Progenitor cell of endocrine pancreas (in vitro differentiated cells): ENCODE measurements at places on chromosomes 1 and 21. TPM values are rescaled to one million over a fixed set of nuclear protein-coding genes. Genes with fewer than 3 reads are reported as not detected.

DNA sequence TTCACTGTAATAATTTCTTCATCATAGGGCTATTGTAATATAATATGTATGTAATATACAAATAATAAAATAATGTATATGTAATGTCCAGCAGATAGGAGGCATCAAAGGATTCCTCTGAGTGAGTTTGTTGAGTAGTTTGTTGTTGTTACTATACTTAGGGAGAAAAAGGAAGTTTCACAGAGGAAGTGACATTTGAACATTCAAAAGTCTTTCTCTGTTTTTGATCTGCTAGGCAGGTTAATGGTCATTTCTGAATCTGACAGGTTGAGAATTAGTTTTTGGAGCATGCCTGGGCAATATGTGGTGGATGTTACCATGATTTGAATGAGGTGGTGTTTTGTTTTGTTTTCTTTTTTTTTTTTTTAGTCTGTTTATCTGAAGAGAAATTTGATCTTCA lies 102.1 kb downstream of the NRDC start:
- no peak for DNase-seq

GRCh38 chr1:75203415-75204277 lies 69.5 kb downstream of the LHX8 start:
- DNase-seq: no peak

GRCh38 chr1:41361495-41362356 lies 492 bp downstream of the FOXO6 start:
- no peak for DNase-seq

DNA sequence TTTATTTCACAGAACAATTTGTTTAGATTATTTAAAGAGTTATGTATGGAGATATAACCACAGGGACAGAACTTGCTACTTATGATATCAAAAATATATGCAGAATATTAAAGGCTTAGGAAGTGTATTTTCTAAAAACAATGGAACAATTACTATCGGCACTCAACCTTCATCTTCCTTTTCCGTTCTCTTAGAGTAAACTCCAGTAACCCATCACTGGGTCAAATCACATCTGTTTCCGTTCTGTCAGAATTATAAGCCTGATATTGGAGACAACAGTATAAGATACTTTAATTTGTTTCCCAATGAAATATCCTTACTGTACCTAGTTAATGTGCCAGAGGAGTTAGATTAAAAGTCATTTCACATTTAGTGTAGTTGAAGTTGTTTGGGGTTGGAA lies 32.2 kb downstream of the DTL start:
- no peak for DNase-seq

DNA sequence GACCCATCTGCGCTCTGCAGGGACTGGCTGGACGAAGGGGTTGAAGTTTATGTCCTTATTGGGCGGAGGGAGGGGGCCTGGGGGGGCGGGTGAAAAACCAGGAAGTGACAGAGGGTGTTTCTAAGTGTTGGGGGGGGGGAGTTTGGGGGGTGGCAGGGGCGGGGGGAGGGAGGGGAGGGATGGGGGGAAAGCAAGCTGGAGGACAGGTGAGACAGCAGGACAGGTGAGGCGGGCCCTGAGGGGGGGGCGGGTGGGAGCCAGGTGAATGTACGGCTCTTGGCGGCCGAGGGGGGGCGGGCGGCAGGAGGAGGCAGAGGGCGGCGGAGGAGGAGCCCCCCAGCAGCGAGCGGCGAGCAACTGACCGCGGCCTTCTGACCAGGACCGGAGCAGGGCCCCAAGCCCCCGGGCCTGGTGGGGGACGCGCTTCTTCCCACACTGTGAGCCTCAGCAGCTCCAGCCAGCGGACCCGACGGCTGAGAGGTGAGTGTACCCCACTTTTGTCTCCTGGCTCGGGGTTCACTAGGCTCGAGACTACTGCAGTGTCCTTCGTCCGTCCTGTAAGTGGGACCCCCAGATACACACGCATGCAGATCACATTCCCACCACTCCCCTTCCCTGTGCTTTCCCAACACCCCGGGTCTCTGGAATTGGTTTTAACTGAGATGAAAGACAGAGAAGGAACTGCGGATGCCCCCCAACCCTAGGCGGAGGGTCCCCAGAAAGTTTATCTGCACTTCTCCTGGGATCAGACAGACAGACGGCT lies at the start of gene ZBTB7B:
Gene ZBTB7B (plus strand): TSS at position 339 of the 763 bp plus-strand sequence. CDS start 11,859 bp downstream, outside the sequence.
- no peak for DNase-seq

- no peak for DNase-seq
Measured at GRCh38 chr1:183200451-183200850, 14.4 kb downstream of the LAMC2 start.

DNA sequence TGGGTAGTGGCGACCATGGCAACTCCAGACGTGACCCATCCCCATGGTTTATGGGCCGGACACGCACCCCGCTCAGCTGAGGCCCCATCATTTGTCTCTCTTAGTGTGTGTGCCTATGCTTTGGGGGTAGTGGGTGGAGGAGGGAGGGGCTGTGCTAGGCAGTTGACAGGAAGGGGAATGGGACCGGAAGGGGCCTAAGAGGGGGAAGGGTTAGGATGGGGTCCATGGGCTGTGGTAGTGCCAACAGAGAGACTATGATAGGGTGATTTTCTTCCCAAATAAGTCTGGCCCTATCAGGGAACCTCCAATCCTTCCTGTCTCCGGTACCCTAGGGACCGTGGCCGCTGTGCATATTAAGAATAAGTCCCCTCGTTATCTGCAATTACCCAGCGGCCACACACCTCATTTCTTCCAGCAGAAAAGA lies 9.9 kb downstream of the DMAP1 start:
- DNase-seq: no peak

DNA sequence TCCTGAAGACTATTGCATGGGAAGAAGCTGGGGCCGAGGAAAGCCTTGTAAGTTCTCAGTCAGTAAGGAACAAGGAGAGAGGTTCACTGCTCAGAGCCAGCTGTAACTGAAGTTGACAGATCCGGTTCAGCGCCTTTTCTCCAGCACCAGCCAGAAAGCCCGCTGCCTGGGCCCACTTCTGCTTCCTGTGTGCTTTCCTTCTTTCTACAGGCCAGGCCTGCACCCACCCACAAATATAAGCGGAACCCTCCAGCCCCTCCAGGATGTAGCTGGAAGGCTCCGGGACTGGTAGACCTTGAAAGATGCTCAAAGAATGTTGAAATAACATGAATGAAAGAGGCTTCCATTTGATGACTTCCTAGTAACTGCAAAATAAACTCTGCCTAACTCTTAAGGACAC lies 38.8 kb downstream of the PARP1 start:
- DNase-seq: no peak

DNA sequence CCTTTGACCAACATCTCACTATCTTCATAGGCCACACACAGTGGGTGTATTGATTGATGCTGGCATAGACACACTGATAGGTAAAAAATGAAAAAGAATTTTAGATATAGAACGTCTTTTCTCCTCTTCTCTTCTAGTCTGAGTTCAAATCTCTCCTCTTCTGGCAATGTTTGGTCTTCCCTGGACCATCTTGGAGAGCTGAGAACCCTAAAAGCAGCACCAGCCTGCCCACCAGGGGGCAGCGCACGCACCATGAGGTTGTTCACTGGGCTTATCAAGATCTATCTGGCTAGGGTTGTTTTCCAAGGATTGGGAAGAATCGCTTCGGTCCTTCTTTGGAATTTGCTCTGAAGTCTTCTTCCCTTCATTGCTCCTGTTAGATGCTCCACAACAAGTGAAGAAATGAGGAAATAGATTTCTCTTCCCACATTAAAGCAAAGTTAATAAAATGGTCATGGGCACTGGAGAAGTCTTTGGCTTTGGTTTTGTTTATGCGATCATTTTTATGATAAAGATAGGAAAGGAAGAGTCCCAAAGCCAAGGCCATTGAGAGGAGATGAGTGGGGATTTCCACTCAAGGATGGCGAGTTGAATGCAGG lies 104.0 kb upstream of the OLIG2 start:
- DNase-seq: no peak

DNA sequence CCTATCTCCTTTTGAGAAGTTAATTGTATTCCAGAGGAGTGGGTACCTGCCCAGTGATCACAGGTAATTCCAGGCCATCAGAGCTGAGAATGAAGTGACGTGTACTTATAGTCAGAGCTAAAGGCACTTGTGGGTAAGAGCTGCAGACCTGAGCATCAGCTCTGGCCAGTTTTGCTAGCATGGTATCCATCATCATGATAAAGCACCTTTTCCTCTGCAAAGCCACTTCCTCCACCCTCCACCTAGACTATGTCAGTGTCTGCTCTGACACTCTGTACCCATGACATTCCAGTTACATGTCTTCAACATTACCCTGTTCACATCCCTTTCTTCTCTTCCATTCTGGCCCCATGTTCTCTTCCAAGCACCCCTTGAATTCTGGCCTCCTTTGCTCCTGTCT lies 157.3 kb downstream of the GRIK3 start:
- DNase-seq: no peak

- DNase-seq: no peak
Measured at GRCh38 chr1:42845866-42846256, 552 bp upstream of the ZNF691 start.

DNA sequence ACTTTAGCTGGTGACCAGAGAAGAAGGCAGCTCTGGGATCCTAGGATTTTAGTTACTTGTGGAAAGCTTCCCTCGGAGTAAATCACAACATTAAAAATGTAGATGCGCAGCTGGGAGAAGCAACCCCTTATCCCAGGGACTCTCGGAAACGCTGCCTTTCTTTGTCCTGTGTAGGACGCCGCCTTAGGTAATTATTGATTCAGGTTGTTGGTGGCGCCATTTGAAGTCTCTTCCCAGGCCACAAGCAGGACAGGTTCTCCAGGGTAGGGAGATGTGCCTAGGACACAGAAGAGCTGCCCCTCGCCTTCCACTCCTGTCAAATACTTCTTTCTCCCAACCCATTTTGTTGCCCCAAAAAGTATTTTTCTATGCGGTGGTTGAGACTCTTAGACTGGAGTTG lies 10.3 kb downstream of the SLC37A1 start:
- DNase-seq: no peak

DNA sequence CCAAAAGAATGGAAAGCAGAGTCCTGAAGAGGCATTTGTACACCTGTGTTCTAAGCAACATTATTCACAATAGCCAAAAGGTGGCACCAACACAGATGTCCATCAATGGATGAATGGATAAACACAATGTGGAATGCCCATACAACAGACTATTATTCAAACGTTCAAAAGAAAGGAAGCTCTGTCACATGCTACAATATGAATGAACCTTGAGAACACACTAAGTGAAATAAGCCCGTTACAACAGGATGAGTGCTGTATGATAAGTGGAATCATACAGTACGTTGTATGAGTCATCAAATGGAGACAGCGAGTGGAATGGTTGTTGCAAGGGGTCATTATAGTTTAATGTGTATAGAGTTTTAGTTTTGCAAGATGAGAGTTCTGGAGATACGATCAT lies 80.1 kb downstream of the SH3BGR start:
- DNase-seq: no peak

DNA sequence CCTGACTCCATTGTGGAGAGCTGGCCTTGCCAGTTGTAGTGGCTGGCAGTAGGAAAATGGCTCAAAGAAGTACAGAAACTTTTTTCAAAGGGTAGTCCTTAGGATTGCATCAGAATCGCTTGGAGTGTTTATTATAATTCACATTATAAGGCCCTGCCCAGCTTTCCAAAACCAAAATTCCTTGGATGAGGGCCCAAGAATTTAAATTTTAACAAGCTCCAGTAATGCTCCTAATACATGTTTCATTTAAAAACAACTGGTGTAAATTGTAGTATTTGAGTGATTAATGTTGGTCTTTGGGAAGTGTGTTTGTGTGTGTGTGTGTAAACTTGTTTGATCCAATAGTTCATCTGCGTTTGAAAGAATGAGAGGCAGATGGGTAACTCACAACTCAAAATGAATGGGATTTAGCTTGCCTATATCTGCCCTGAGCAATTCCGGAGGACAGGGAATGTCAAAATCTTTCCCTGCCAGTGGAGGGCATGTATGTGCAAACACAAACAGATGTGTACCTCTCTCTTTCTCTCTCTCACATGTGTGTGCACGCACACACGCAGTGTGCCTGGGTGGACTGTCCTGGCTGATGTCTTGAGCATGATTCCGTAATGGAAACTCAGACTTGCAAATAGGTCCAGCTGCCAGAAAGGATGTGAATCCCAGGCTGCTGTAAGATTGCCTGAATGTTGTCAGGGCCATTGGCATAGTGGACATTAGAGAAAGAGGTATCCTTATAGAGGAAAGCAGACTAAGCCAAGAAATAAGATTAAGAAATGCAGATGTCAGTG lies 293.1 kb downstream of the LMX1A start:
- DNase-seq: no peak

- no peak for DNase-seq
Measured at GRCh38 chr1:154623358-154623757, 15.4 kb upstream of the ADAR start.

DNA sequence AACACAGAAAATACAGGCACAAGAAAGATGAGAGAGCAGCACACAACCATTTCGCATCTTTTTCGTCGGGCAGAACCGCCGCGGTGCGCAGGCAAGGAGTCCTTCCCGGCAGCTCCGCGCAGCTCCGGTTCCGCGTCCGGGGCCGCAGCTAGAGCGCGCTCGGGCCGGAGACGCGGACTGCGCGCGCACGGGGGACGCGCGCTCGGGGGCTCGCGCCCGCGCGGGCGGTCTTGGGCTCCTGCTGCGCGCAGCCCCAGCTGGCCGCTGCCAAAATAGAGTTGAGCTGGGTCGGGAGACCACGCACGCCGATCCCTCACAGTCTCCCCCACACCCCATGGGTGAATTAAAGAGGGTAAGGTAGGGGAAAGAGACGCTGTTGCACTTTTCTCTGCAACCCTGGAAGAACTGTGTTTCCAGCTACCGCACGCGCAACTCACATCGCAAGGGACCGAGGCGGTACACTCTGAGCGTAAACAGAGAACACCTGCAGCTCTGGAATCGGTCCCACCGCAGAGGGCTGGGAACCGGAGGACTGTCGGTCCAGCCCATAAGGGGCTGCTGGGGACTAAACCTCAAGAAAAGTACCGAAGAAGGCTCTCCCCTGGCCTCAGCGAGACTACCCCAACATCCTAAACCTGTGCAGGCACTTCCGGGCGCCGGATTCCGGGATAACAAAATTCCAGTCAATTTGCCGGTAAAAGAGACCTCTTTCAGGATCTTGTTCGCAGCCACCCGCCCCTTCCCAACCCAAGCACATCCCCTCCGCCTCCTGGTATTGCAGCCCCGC lies 1.7 kb downstream of the NR5A2 start:
- peak; percentile 43 for DNase-seq

The YOD1 gene
- 8.7 and 8.8 TPM in 2 replicates for total RNA-seq

The KRTAP11-1 gene
- total RNA-seq: not detected in 2 replicates

The IFFO2 gene
- total RNA-seq: 21.0 and 24.4 TPM in 2 replicates

The CFAP126 gene
- 0.65 and 1.4 TPM in 2 replicates for total RNA-seq

The LINGO4 gene
- not detected in 2 replicates for total RNA-seq

The IL20 gene
- not detected in 2 replicates for total RNA-seq
